Mesenteric fat pad (tissue), 1 donor: ENCODE measurements at places on chromosomes 1 and 21. TPM values are rescaled to one million over a fixed set of nuclear protein-coding genes. Genes with fewer than 3 reads are reported as not detected.

DNA sequence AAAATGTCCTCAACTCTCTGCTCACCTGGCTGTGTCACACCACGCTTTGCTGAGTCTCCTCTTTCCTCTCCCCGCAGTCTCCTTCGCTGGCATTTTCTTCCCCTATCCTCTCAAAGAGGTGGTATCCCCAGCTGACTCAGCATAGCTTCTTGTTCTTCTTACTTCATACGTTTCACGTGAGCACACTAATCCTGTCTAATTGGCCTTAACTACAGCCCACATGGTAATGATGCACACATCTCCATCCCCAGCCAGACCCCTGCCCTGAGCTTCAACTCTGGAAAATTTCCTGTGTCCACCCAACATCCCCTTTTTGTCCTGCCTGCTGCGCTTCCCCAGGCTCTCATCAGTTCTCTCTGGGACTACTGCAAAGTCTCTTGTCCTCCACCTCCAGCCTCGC lies 169.8 kb downstream of the TTLL7 start:
- DNase-seq, result no peak

GRCh38 chr21:32807717-32808380 lies 36.3 kb upstream of the PAXBP1 start:
- no peak for DNase-seq

DNA sequence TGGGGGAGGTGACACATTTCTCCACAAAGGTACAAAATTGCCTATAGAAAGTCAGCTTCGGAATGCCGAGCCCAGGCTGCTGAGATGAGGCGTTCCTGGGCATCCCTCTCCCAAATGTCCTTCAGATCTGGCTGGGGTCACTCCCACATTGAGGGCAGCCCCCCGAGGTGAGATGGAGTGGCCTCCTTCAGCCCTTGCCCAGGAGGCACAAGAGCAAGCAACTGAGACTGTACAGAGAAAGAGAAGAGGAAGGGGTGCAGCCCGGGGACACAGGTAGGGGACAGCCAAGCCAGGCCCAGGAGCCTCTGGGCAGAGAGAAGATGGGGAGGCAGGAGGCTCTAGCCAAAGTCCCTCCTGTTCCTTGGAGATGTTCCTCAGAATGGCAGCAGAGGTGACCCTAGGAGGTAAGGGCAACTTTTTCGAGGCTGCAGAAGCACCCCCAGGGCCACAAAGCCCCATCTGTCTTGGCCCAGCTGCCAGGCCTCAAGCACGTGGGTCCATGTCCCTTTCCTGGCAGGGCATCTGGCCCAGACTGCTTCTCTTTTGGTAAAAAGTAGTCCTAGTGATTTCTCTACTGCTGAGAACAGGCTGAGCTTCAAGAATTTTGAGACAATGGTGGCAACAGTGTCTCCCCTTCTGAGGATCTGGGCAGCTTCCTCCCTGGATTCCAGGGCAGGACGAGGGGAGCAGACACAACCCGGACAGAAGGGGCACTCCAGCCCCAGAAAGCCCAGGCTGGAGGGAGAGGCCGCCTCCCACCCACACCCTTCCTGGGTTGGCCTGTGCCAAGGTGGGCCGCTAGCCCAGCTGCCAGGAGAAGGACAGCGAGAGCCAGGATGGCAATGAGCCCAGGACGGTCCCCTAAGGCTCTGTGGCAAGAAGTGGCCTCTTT lies 68.0 kb downstream of the LRRN2 start:
- no peak for DNase-seq

GRCh38 chr1:16612332-16613172 lies 812 bp downstream of the NBPF1 start:
- peak; percentile 94 for DNase-seq

- no peak for DNase-seq
These were observed 1144.6 kb upstream of the ADGRL2 start for GRCh38 chr1:80656014-80656636.

GRCh38 chr1:70809069-70809468 lies 238.5 kb downstream of the PTGER3 start:
- no peak for DNase-seq

DNA sequence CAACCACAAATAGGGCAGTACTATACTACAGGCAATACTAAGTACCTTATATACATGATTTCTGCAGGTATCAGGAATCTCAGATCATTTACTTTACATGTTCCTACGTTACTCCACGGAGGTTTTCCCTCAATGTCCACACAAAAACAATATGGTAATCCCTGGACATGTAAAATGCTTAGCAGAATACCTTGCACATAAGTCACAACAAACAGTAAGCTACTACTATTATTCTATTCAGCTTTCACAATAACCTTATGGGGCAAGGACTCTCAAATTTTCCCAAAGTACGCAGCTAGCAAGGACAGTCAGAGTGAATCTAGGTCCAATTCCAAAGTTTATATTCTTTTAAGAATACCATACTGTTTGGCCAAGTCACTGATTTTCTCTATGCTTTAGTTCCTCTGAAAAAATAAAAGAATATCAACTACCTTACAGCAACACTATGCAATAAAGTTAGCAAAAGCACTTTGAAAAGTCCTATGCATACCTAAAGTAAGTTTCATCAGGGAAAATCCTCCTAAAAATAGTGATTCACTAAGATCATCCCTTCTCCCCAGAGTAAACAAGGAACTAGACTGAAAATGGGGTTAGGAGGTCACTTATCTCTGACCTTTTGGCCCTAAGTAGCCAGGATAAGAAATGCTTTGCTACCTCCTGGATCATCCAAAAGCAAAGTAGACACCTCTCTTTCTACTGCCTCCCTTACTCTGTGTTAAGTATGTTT lies 67.4 kb downstream of the LUZP1 start:
- no peak for DNase-seq

- no peak for DNase-seq
These were observed 1.7 kb upstream of the SORT1 start for GRCh38 chr1:109399326-109399957.

DNA sequence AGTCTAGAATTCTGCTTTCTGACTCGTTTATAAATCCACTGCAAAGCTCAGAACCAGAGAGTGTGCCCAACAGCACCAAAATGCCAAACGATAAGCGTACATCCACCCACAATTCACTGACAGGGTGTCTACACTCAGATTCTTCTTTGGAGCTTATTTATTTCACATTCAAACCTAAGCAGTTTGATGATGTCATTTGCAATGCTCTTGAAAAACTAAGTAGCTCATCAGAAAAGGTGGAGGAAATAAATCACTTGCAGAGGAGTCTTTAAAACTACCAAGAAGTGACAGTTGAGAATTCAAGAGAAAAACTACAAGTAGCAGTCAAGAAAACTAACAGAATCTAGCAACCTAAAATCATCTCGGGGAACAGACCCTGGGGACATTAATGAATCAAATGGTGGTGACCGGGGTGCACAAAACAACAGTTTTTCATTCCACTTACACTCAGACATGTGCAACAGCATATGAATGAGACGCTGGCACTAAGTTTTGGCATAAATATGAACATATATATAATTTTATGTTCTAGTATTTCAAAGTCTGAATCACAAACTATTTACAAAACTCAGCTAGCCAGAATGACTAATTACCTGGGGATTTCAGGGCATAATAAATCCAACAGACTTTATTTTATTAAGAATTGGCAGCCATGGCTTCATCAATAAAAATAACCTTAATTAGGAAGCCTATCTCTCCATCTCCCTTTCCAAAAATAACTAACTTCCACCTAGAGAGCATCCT lies 119.4 kb downstream of the SIPA1L2 start:
- no peak for DNase-seq

DNA sequence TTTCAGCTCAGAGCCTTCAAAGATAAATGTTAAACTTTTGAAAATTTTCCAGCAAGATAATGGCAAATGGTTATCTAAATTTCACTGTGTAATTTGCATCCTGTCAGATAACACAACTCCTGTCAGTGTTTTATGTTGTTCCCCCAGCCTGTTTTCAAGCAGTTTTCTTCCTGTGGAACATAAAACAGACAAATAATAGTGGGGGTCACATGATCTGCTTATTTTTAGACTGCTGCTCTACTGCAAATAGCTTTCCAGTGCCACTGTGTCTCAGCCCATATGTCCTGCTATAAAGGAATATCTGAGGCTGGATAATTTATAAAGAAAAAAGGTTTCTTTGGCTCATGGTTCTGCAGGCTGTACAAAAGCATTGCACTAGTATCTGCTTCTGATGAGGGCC lies 32.2 kb downstream of the FMO3 start:
- no peak for DNase-seq

GRCh38 chr1:104795931-104796330 lies 1046.2 kb downstream of the AMY1C start:
- no peak for DNase-seq

DNA sequence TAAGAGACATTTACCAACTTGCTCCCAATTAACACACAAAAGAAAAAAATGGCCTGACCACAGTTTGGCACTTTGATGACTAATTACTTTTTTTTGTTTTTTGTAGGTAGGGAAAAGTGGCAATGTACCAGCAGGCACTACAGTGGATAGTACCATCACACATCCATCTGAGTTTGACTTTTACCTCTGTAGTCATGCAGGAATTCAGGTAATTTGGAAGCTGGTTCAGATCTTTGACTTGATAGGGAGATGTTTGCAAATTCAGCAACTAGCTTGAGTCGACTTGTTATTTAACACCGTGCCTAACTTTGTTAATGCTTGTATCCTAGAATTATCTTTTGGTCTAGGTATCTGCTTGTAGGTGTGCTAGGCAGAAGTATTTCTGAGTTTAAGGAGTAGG lies 33.0 kb upstream of the AGO1 start:
- no peak for DNase-seq

DNA sequence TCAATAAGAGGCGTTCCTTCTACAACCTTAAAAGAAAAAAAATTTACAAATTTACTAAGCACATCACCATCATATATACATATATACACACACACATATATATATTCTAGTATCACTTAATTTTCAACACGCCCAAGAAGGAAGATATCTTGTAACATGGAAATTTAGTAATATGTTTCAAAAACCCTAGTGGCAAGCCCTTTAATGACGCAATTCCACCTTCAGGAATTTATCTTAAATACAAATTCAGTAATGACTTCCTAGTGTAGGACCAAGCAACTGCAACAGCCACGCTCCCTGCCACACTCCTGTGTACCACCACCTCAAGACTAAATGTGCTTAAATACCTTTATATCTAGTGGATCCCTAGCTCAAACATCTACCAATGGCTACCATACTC lies 12.5 kb downstream of the LBR start:
- no peak for DNase-seq

DNA sequence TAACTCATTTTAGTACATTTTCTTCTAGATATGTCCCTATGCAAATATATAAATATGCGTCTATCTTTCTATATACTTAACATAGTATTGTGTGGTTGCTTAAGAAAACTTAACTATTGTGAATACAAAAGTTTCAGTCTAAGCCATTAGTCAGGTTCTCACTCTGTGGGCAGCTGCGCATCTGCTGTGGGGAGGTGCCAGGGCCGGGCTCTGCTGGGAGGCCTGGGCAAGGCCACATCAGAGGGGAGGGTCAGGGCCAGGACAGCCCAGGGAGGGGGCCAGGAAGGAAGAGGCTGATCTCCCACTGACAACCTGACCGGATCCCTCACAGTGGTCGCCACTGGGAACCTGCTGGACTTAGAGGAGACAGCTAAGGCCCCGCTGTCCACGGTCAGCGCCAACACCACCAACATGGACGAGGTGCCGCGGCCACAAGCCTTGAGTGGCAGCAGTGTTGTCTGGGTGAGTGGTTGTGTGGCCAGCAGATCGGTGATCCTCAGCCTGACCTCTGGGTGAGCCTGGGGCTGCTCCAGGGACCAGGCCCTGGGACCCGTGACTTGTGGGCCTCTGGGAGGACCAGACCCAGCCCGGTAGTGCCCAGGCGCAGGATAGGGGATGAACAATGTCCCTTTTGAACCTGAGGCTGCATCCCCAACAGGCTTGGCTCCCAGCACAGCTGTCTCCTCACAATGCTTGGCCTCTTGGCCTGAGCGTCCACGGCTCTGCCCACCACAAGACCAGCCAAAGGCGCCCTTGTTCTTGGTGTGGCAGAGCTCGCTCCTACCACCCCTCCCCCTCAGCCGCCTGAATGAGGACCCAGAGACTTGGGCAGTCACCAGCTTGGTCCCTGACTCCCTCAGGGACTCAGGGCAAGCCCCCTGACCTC lies 20.2 kb downstream of the LDLRAP1 start:
- DNase-seq, result no peak

DNA sequence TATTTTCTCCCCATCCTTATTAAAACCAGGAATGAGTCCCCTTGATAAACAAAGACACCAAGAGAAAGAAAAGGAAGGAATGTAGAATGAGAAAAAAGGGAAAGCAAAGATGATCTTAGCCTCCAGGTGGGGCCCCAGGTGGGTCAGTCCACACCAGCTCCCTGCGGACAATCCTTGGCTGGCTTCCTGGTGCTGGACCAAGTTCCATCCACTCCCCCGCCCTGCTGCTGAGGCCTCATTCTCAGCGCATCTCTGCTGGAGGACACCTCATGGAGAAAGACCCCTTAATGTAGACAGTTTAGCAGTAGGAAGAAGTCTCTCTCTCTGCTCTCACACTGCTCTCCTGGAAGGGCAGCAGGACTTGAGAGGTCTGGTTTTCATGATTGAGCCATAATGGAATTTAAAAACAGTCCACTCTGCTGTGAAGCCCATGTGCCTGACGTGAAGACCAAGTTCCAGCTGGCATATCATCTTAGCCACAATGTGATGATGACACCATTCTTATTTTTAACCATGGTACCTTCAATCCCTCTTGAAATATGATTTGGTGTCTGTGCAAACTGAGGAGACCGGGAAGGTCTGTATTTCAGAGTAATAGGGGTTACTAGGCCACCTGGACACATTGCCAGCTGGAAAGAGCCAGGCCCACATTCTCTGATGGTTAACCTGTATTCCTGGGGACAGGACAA lies 83.1 kb downstream of the WLS start:
- no peak for DNase-seq

DNA sequence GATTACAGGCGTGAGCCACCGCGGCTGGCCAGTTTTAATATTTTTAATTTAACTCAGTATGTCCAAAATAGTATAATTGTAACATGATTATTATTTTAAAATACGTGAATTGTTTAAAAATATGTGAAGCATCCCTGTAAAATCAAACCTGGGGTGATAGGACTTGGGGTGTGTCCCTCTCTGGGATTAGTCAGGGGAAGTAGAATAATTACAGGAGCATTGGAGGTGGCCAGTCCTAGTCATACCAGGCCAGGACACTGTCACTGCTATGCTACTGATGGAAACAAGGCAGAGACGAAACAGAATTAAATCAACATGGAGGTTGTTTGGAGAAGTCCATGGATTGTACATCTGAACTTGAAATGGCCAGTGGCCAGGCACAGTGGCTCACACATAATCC lies 16.8 kb downstream of the SZRD1 start:
- DNase-seq, result no peak

GRCh38 chr21:14119038-14119437 lies 91.7 kb downstream of the LIPI start:
- no peak for DNase-seq

- DNase-seq, result no peak
These were observed 150.3 kb upstream of the VANGL1 start for GRCh38 chr1:115491298-115492018.

GRCh38 chr1:225855503-225856300 lies 26.5 kb downstream of the TMEM63A start:
- no peak for DNase-seq

- no peak for DNase-seq
These were observed 7.7 kb downstream of the ZBTB21 start for GRCh38 chr21:42002421-42002958.

TIE1 gene
- total RNA-seq, result 42.6 TPM

FMN2 gene
- total RNA-seq, result 0.48 TPM

PATJ gene
- 11.1 TPM for total RNA-seq

RHD gene
- total RNA-seq, result not detected

TAS1R1 gene
- total RNA-seq, result not detected

WNT3A gene
- not detected for total RNA-seq

C1orf94 gene
- total RNA-seq, result not detected

WDR64 gene
- total RNA-seq, result not detected

GCSAML gene
- total RNA-seq, result 0.51 TPM

PRAMEF15 gene
- total RNA-seq, result not detected

PSMG1 gene
- total RNA-seq, result 38.0 TPM

GPR161 gene
- total RNA-seq, result 6.2 TPM

MYOC gene
- total RNA-seq, result 6.3 TPM
